ENCODE measurements at places on chromosomes 7 and 10.
A peak's percentile ranks its signal among the peaks of the same experiment; 100 is the strongest.

- DNase-seq: no peak
Measured at GRCh38 chr10:118629211-118629610, 33.8 kb upstream of the PRLHR start.

DNA sequence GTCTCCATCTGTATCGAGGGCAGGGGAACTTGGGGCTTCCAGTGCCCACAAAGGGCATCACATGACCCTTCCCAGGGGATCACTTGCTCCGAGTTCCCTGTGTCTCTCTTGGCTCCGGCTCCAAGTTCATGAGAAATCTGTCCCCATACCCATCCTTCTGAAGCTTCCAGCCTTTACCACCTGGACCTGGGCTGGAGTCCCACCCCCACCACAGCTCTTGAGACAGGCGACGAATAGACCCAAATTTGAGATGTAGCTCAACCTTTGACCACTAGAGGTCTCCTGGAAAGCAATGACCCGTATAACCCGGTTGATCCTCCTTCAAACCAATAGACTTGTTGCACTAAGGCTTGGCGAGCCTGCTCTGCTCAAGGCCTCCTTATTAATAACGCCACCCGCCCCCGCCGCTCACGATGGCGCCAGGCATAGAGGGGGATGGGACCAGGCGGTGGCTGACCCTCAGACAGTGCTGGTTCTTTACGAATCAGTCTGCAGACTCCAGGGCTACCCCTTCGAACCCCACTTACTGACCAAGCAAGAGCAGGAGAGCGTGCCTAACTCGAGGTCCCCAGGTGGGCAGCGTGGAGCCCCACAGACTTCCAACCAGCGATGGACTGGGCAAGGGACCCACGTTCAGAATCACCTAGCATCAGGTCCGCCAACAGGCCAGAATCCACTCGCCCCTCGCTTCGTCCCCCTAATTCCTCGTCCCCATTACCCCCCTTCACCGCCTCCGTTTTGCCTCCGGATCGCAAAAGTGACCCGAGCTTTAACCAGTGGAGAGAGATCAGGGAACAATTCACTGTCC, 4.4 kb upstream of the ARID5B start:
- peak; percentile 77 for DNase-seq

DNA sequence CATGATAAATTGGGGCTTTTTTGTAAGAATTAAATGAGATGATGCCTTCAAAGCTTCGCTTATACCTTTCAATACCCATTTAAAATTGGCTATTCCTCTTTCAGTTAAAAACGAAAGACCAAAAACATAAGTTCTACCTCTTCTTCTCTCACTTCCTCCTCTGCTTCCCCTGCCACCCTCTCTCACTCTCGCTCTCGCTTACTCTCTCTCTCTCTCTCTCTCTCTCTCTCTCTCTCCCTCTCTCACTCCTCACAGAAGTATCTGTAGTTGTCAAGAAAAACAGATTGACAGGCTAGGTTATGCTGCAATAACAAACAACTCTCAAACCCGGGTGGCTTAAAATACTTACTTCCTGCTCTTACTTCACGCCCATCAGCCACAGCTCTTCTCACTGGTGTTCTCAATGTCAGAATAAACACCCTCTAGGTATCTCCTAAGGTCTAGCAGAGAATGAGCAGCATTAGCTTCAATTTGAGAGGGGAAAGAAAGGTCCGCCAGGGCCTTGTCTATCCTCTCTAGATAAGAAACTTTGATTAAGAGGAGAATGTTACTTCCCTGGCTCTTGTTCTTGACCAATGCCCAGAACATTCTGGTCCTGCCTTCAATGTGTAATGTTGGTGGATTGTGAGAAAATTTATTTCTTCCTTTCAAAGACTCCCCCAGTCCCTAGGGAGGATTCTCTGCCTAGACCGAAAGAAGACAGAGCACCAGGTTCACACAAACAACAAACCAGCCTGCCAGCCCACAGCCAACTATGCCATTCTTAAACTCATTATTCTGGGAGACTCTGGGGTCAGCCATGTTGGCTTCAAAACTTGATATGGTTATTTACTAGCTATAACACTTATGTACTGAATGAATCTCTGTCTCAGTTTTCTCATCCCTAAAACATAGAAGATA, 1028.7 kb downstream of the XPNPEP1 start:
- no peak for DNase-seq

GRCh38 chr7:18558503-18558902, 63.0 kb downstream of the HDAC9 start:
- peak; percentile 61 for DNase-seq

DNA sequence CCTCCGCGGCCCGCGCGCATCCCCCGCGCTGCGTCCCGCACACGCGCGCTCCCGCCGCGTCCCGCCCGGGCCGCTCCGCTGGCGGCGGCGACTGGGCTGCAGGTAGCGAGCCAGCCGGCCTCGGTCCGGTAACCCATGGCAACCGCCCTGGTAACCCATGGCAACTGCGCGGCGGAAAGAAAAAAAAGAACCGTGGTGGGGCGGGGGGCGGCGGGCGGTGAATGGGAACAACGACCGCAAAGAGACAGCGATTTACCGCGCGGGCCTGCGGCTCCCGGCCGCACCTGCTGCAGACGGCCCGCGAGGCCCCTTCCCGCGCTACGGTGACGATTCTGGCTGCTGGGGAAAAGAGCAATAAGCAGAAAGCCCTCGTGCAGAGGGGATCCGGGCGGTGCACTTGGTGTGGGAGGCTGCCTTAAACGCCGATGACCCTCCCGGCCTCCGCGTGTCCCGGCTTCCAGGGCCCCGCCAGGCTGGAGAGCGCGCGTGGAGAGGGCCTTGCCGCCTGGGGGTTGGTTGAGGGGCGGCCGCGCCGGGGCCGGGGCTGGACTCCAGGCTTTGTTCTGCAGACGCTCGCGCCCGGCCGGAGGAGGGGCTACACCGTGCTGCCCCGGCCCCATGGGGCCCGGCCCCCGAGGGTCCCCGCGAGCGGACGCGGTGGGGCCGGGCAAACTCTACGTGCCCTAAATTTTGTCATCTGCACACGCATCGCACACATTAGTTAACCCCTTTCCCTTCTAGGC, 84.7 kb downstream of the SNX10 start:
- DNase-seq: peak; percentile 52

Measured in GM06990 (cell line).